ENCODE measurements at places on chromosomes 7 and 10. TPM values are rescaled to one million over a fixed set of nuclear protein-coding genes. Genes with fewer than 3 reads are reported as not detected.

GRCh38 chr10:15293862-15294842 is 76.9 kb downstream of the FAM171A1 start:
- H3K27me3 ChIP-seq, result no peaks in the 10 kb centered on the region
- no peak overlapping the region for H3K27ac ChIP-seq
- no peaks in the 10 kb centered on the region for H3K36me3 ChIP-seq
- no peak overlapping the region for H3K4me3 ChIP-seq
- no peaks in the 10 kb centered on the region for H3K4me1 ChIP-seq
- no peak for DNase-seq

DNA sequence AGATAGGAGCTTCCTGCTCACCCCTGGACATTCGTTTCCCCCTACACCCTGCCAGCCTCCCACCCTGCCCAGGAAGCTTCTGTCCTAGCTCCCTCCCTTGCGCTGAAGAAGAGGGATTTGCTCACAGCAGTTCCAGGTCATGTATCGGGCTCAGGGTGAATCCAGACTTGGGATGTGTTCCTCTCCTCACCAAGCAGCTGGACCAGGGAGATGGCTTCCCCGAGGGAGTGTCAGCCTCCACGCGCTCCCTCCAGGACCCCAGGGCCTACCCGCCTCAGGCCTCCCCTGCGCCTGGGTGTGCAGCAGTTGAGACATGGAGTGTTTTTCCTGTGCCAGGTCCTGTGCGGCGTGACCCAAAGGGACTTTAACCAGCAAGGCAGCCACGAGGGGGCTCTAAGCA is 435.6 kb upstream of the FOXK1 start:
- H3K4me1 ChIP-seq, result no peaks in the 10 kb centered on the region
- H3K27ac ChIP-seq, result no peak overlapping the region
- H3K4me3 ChIP-seq, result no peak overlapping the region
- DNase-seq, result no peak

DNA sequence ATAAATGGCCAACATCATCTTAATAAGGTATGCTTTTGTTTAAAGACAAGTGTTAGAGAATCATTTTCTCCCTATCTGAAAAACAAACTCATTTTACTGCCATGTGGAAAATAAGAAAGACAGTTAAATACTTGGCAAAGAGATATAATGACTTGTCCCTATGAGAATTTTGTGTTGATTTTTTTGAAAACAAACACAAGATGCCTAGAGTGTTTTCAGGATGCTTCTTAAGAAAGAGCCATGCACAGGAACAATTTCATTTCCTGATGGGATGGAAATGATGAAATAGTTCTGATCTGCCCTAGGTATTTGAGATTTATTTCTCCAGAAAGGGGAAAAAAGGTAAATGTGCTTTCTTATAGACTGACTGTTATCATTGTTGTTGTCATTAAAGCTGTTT is 237.5 kb upstream of the GNAI1 start:
- no peaks in the 10 kb centered on the region for H3K4me1 ChIP-seq
- no peaks in the 10 kb centered on the region for H3K27me3 ChIP-seq
- H3K27ac ChIP-seq, result no peak overlapping the region
- no peak overlapping the region for H3K4me3 ChIP-seq

Gene COL1A2
- 231 TPM for total RNA-seq

DNA sequence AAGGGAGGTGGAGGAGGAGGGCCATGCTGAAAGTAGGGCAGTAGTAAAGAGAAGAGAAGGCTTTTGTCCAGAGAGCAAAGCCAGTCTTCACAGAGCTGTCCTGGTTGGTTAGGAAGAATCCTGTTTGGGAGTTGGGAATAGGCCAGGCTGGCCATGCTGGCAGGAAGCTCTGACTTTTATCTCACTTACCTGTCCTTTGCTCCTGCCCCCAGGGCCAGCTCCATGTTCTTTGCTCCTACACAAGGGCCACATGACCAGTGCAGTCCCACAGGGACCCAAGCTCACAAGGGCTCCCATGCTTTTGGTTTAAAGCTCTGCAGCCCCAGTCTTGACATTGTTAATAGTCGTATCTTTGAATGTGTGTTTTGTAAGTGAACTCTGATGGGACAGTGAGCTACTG is 161.6 kb upstream of the KMT2E start:
- DNase-seq, result no peak
- H3K4me3 ChIP-seq, result no peak overlapping the region
- no peaks in the 10 kb centered on the region for H3K36me3 ChIP-seq
- H3K4me1 ChIP-seq, result no peaks in the 10 kb centered on the region
- H3K27me3 ChIP-seq, result no peaks in the 10 kb centered on the region

- no peaks in the 10 kb centered on the region for H3K27me3 ChIP-seq
- peak overlapping the region; percentile 51 for H3K4me3 ChIP-seq
- DNase-seq, result peak; percentile 89
- no peaks in the 10 kb centered on the region for H3K4me1 ChIP-seq
- H3K27ac ChIP-seq, result peak overlapping the region; percentile 97
Observed at GRCh38 chr10:75294866-75295701, 59.3 kb upstream of the COMTD1 start.

Gene OR9A2
- 2.4 TPM for total RNA-seq

DNA sequence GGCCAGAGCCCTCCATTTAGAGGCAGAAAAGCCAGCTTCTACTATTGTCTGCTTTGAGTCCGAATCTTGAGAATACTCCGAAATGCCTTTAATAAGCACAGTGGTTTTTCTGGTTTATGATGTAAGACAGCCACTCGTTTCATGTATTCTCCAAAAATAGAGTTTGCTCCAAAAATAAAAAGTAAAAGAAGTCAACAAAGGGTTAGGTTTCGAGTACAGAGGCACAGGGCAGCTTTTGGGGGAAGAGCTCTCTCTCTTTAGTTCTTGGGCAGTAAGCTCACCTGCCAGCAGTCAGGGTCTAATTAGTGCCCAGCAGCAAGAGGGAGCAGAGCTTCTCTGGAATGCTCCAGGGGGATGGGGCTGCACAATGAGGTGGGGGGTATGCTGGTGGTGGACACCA is 20.2 kb downstream of the CREB3L2 start:
- no peaks in the 10 kb centered on the region for H3K27me3 ChIP-seq
- DNase-seq, result no peak
- peaks cover 36% of the 10 kb centered on the region for H3K4me1 ChIP-seq
- H3K4me3 ChIP-seq, result no peak overlapping the region

DNA sequence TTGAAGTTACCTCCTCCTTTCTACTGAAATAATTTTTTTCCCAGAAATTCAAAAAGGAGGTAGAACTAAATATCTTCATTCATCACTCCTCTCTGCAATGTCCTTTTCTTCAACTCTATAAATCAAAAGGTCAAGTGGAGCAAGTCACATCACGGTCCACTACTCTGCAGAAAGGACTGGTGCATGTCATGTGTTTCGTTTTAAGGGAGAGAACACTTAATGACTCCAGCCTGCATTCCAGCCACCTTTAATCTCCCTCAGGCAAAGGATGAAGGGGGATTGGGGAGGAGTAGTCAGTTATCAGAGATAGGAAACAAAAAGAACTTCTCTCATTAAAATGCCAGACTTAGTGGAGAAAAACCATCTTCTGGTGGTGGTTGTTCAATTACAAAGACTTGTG is 78.9 kb downstream of the ANK3 start:
- H3K27ac ChIP-seq, result no peak overlapping the region
- no peaks in the 10 kb centered on the region for H3K4me1 ChIP-seq
- no peaks in the 10 kb centered on the region for H3K27me3 ChIP-seq

GRCh38 chr10:127338399-127339110 is 142.2 kb upstream of the INSYN2A start:
- no peak overlapping the region for H3K4me3 ChIP-seq
- no peaks in the 10 kb centered on the region for H3K27me3 ChIP-seq
- no peaks in the 10 kb centered on the region for H3K36me3 ChIP-seq
- peak; percentile 23 for DNase-seq
- H3K4me1 ChIP-seq, result no peaks in the 10 kb centered on the region

DNA sequence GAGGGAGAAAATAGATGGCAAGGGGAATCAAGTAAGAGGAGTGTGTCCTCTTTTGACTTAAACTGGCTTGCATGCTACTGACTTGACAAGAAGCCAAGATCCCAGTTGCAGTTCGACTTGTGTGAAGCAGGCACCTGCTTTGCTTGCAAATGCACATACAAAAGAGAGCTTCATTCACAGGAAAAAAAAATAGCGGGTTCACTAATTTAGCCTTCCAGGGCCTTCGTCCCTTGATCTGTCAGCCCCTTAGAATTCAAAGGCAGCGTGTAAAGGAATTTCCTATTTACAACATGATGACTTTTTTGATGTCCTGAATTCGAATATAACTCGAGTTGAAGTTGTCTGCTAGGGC is 192.1 kb downstream of the CELF2 start:
- H3K36me3 ChIP-seq, result no peaks in the 10 kb centered on the region
- no peak for DNase-seq
- H3K27ac ChIP-seq, result no peak overlapping the region
- H3K4me3 ChIP-seq, result no peak overlapping the region

Gene FANK1
- total RNA-seq, result 6.8 TPM

Gene KMT2E
- total RNA-seq, result 108 TPM

Gene SH3PXD2A
- 29.4 TPM for total RNA-seq

DNA sequence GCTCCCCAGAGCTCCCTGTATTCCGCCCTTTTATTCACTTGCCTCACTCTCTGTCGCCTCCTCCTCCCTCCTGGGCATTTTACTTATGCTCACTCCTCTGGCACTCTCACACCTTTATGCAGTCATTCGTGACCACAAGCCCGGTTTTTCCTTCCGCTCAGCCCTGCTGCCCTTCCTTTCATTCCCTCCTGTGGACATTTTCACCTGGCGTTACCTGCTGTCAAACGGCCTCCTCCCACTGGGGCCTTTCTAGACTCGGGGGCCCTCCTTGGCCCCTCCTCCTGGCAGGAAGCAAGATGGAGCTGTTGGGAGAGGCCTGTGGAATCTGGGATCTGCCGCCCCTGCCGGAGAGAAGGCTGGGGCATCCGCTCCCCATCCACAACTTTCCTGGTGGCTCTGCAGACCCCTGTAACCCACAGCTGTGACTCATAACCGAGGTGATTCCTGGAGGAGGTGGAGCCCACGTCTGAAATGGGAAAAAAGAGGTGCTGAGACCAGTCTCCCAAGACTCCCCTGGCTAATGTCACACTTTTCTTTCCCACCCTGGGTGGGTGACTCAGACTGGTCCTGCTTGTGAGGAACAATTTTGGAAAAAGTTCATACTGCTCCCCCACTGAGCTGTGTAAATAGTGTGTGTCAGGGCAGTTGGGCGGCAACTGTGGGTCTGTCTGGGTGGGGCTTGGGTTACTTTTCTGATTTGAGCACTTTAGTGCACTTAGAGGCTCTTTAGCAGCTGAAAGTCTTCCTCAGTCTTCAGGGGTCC is 1.2 kb downstream of the VCL start:
- peaks cover 10% of the 10 kb centered on the region for H3K4me1 ChIP-seq
- H3K27ac ChIP-seq, result peak overlapping the region; percentile 97
- H3K27me3 ChIP-seq, result no peaks in the 10 kb centered on the region
- H3K4me3 ChIP-seq, result peak overlapping the region; percentile 96
- peak; percentile 73 for DNase-seq

GRCh38 chr7:11313801-11314200 is 340.1 kb downstream of the PHF14 start:
- H3K27me3 ChIP-seq, result no peaks in the 10 kb centered on the region
- no peak overlapping the region for H3K27ac ChIP-seq
- no peak overlapping the region for H3K4me3 ChIP-seq
- no peaks in the 10 kb centered on the region for H3K36me3 ChIP-seq
- no peaks in the 10 kb centered on the region for H3K4me1 ChIP-seq

Gene ITIH2
- 0.21 TPM for total RNA-seq

Gene GAD2
- not detected for total RNA-seq

Gene ALKBH4
- 8.7 TPM for total RNA-seq

- H3K27me3 ChIP-seq, result no peaks in the 10 kb centered on the region
- H3K4me3 ChIP-seq, result no peak overlapping the region
- H3K36me3 ChIP-seq, result no peaks in the 10 kb centered on the region
- H3K27ac ChIP-seq, result no peak overlapping the region
Observed at GRCh38 chr7:94679358-94679757, 23.4 kb upstream of the SGCE start.

- H3K4me3 ChIP-seq, result no peak overlapping the region
- H3K36me3 ChIP-seq, result no peaks in the 10 kb centered on the region
- H3K4me1 ChIP-seq, result no peaks in the 10 kb centered on the region
- H3K27ac ChIP-seq, result no peak overlapping the region
Observed at GRCh38 chr10:121942749-121943416, 15.1 kb upstream of the ATE1 start.

GRCh38 chr7:136664537-136664936 is 203.9 kb upstream of the CHRM2 start:
- H3K27ac ChIP-seq, result no peak overlapping the region
- no peaks in the 10 kb centered on the region for H3K4me1 ChIP-seq
- H3K36me3 ChIP-seq, result no peaks in the 10 kb centered on the region
- no peak overlapping the region for H3K4me3 ChIP-seq
- H3K27me3 ChIP-seq, result no peaks in the 10 kb centered on the region

Gene TNPO3
- total RNA-seq, result 28.2 TPM

Gene UPK3BL2
- 1.8 TPM for total RNA-seq

DNA sequence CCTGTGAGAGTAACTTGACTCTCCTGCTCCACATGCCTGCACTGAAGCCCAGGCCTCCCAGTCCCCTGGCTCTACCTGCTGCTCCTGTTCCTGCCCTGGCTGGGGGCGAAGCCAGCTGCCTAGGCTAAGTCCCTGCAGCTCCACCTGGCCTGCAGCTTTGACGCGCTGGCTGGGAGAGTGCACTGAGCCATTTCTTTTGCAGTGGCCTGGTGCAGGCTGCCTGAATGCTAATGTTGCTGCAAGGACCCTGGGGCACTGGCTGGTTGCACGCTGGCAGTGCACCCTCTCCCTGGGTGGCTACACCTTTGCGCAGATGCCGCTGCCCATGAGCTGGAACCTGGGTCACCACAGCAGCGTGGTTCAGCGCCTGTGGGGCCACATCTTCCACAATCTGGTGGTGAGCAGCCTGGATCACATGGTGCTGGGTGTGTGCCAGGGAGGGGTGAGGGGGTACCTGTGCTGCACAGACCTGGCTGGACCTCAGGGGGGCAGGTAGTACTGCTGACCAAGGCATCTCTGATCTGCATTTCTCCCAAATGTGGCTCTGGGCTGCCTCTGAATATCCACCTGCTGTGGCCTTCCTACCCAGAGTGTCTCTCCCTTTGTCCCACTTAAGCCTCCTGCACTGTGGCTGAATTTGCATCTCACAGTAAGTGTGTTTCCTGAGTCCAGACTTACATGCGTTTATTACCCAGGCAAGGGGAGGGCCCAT is 20.0 kb downstream of the IMPDH1 start:
- no peaks in the 10 kb centered on the region for H3K4me1 ChIP-seq
- H3K36me3 ChIP-seq, result no peaks in the 10 kb centered on the region
- H3K27me3 ChIP-seq, result no peaks in the 10 kb centered on the region
- DNase-seq, result no peak
- H3K27ac ChIP-seq, result no peak overlapping the region

GRCh38 chr10:32004161-32004591 is 52.0 kb downstream of the KIF5B start:
- no peak overlapping the region for H3K4me3 ChIP-seq
- H3K4me1 ChIP-seq, result no peaks in the 10 kb centered on the region
- DNase-seq, result no peak
- H3K27me3 ChIP-seq, result no peaks in the 10 kb centered on the region
- no peaks in the 10 kb centered on the region for H3K36me3 ChIP-seq
